AG08395 (cell line): ENCODE measurements at places on chromosomes 6 and 20.

DNA sequence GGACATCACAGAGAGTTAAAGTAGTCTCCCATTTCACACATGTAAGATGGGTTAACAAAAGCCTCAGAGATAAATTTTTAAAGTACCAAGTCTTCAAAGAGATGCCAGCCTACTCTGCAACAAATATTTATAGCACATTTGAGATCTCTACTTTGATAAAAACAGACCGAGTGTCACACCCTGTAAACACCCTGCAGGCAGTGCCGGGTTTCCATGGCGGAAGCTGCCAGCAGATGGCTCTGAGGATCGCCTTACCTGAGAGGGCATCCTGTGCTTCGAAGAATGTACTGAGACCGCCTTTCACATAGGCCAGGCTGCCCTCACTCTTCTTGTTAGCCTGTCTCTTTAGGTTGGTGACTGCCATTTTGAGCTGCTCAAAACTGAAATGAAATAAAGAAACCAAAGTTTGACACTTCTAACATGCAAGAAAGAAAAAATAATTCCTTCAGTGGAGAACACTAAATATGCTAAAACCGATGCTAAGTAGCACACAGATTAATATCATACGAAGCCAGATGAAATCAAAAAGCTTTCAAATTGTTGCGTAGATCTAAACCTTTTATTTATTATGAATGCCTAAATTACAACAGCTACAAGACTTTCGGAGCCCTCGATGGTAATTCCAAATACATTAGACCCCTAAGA lies 39.3 kb downstream of the HUS1B start:
- DNase-seq: no peak

DNA sequence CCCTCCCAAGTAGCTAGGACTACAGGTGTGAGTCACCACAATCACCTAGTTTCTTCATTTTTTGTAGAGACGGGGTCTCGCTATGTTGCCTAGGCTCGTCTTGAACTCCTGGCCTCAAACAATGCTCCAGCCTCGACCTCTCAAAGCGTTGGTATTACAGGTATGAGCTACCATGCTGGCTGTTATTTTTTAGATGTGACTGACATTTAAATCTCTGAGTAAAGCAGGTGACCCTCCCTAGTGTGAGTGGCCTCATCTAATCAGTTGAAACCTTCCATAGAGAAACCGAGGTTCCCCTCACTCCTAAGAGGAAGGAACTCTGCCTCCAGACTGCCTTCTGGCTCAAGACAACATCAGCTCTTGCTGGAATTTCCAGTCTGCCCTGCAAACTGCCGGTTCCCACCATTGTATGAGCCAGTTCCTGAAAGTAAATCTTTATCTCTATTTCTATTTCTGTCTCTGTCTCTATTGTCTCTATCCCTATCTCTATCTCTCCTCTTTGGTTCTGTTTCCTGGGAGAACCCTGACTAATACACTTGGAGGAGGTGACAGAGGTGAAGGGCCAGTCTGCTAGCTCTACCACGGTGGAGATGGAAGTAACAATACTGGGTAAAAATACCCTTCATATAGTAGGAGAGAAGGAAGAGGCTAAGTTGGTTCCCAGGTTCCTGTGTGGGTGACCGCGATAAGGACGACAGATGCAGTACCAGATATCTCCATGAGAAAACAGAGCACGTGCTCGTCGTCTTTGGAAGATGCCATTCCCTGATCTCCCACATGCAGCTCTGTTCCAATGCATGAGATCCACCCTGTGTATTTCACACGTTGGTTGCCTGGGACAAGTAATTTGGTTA lies 81.0 kb downstream of the MYB start:
- DNase-seq: no peak

DNA sequence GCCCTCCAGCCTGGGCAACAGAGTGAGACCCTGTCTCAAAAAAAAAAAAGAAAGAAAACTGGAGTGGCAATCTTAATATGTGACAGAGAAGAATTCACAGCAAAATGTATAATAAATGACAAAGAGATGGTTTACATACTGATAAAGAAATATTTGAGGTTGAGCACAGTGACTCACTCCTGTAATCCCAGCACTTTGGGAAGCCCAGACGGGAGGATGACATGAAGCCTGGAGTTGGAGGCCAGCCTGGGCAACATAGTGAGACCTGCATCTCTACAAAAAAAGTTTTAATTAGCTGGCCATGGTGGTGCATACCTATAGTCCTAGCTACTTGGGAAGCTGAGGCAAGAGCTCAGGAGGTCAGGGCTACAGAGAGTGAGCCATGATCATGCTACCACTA lies 12.4 kb upstream of the DEFB118 start:
- DNase-seq: no peak

GRCh38 chr6:34045771-34046170 lies 100.1 kb downstream of the GRM4 start:
- no peak for DNase-seq

DNA sequence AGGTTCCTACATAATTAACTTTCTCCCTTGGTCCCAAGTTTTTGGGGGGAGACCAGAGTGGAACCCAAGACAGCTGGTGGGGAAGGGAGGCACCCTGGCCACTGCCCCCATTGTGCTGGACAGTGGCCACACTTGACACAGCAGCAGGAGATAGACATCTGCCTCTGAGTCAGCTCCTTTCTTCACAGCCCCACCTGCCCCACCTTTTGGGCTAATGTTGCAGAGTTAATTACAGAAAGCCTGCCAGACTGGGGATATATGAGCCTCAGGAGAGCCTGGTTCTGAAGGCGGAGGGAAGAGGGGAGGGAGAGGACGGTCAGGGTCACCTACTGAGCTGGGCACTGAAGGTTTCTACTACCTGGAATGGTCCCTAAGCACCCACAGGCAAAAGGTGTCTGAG lies 50.6 kb downstream of the MAFB start:
- DNase-seq: no peak

GRCh38 chr20:17730071-17730470 lies 30.3 kb downstream of the BANF2 start:
- no peak for DNase-seq

DNA sequence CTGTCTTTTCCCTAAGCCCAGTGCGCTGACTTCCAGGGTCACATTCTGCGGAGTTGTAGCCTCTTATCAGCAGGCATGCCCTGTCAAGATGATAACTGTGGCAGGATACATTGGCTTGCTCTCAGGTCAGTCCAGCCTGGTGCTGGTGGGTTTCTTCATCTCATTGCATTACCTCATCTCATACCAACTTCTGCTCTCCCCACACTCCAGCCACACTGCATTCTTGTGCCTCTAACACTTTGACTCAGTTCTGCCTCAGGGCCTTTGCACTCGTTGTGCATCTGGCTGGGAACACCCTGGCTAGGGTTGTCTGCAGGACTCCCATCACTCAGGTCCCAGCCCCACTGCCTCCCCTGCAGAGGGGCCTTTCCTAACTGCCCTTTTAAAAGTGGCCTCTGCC lies 110.3 kb upstream of the BACH2 start:
- no peak for DNase-seq

GRCh38 chr6:150312395-150312794 lies 56.4 kb upstream of the IYD start:
- no peak for DNase-seq

- DNase-seq: peak; percentile 18
Measured at GRCh38 chr6:163460307-163460782, 45.8 kb downstream of the QKI start.

- no peak for DNase-seq
Measured at GRCh38 chr6:167658106-167658505, 168.6 kb upstream of the AFDN start.

DNA sequence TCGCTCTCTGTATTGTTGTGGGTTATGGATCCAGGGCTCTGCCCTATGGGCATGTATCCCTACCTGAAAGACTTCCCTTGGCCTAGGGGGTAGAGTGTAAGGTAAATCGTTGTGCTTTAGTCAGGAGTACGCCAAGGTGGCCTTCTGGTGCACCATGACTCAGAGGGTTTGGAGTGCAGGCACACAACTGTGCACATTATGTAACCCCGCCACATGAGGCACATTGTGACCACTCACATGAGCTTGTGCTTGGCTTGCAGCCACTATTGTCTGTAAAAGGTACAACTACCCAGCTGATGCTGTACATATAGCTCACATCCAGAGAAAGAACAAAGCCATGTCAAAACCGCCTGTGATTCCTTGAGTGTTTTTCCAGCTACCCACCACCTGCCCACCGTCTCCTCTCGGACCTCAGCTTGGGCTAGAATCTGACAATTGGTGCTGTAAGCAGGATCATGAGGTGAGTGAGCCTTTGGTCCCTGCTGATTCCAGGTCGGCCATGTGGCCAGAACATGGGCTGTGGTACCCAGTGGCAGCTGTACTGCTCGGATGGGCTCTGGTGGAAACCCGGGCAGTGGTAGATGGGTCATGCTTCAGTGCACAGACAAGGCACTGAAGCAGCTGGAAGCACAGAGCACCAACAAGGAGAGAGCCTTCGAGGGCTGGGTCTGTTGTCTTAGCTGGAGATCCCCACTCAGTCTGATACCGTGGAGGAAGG lies 33.8 kb downstream of the HDDC2 start:
- DNase-seq: no peak

- DNase-seq: peak; percentile 88
Measured at GRCh38 chr6:73798592-73798991, 102.6 kb downstream of the CD109 start.

DNA sequence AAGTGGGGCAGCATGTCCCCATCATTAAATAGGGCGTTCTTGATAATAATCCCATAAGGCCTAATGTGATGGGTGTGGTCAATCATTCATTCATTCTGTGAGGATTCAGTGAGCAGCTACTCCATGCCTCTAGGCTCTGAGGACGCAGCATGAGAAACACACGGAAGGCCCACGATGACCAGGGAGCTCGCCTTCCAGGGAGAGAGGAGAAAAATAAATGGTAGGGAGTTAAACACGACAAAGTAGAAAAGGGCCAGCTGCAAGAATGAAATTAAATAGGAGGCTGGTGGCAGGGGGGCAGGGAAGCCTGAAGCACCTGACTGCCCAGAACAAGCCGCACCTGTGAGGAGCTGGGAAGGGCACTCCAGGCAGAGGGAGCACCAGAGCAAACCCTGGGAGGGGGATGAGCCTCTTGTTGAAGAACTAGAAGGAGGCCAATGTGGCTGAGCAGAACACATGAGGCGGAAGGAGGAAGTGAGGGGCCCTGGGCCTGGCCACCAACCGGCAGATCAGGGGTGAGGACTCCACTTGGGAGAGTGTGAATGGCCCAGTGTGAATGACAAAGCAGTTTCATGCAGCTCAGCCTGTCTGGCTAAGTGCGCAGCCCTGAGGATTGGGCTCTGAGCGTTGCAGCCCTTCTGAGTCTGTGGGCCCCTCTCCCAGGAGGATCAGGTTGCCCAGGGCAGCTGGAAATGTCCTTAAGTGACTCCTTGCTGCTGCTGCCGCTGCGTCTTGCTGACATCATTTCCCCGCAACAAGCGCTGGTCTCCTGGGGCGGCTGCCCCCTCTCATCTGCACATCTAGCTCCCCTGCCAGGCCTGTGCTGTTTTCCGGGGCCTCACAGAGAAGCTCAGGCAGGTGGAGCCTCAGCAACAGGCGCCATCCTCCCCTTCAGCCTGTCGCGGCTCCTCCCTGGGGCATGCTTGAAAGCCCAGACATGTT lies 99.9 kb downstream of the CDH26 start:
- no peak for DNase-seq

DNA sequence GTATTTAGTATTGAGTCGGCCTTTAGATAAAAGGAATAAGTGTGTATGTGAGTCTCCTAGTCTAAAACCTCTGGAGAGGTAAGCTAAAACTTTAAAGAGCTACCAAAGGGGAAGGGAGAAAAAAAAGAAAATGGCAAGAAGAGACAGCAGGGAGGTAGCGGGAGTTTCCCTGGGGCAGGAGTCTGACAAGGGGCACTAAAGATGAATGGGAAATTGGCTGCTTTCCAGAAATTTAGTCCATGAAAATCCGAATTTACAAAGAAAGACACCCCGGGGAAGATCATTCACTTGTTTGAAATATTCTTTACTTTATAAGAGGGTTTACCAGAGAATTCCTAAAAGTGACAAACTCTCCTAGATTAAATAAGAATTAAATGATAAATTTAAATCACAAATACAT lies 19.3 kb downstream of the RMND1 start:
- DNase-seq: no peak

- no peak for DNase-seq
Measured at GRCh38 chr20:7196481-7196880, 429.0 kb downstream of the BMP2 start.

DNA sequence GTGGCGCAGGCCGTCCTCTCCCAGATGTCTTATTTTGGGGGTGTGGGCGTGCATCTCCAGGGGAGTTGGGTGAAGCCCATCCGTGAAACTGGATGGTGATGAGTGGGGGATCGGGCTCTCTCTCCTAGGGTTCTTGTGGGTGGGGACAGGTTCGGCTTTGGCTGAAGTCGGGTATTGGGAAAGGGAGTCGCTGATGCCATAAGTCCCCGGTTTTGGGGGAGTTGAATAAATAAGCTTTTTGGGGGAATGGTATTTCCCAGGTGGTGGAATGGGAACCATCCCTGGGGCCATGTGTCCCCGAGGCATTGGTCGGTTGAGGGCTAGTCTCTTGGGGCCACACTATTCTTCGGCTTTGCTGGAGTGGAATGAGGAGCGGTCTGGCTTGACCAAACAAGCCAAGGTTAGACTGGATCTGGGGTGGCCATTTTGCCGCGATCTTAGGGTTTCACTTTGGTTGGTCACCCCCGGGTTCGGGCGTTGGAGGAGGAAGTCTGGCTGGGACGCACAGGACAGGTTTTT lies 481 bp downstream of the ZNF133 start:
- peak; percentile 9 for DNase-seq
